Stimulated activated CD4-positive, alpha-beta T cell treated with anti-CD3 and anti-CD28 coated beads, Interleukin-4, amount 100 ng/mL, for 24 hours (primary cell): ENCODE measurements at places on chromosomes 2 and 18.
A peak's percentile ranks its signal among the peaks of the same experiment; 100 is the strongest.

DNA sequence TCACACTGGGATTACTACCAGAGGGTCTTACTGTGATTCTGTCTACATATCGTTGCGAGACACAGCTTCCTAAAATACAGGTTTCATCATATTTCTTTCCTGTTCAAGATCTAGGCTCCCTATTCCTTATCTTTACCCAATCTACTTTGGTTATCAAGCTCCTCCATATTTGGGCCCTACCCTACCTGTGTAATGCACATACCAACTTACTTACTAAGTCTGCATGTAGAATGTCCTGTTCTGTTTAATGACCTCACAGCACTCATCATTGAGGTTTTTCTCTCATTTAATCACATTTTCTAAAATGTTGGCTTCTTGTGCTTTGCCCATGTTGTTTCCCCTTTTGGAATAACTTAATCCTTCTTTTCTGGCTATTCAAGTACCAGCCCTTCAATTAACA, 551.1 kb downstream of the ZEB2 start:
- no peak for DNase-seq

GRCh38 chr2:141029428-141030078, 1101.3 kb downstream of the LRP1B start:
- DNase-seq: no peak

- DNase-seq: no peak
These were observed 156.3 kb upstream of the SLC1A4 start for GRCh38 chr2:64832936-64833335.

DNA sequence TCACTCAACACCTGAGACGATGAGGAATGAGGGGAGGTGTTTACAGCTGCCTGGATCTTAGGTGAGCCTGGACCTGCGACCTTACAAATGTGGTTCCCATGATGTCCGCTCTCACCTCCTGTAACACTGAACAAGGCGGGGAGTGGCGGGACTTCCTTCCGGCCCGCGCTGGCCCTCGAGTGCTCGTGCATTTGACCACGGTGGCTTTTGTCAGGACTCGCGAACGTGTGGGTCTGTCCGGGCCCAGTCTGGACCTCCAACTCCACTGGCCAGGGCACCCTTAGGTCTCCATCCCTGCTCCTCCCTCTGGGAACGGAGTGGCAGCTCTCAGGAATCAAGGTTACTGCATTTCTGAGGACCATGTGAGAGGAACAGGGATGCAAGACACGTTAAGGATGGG, 263.0 kb upstream of the SALL3 start:
- no peak for DNase-seq

GRCh38 chr2:184359379-184359778, 238.9 kb upstream of the ZNF804A start:
- DNase-seq: no peak

- DNase-seq: no peak
These were observed 60.6 kb downstream of the CCDC74A start for GRCh38 chr2:131588152-131588873.

DNA sequence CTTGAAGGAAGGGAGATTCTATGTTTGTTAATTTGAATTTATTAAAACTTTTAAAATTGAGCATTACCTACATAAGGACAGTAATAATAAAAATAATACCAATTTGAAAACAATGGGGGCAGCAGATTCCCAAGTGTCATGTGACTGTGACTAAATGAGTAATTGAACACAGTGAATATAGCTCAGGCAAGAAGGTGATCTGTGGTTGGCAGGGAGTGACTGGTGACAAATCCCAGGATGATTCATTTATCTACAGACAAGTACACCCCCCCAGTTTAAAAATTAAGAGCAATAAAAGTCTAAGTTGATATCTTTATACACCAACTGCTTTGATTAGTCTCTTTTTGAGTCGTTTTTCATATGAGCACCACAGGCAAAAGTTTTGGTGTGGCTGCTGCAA, 299.5 kb downstream of the ARHGAP15 start:
- peak; percentile 51 for DNase-seq

GRCh38 chr2:224436634-224437033, 34.7 kb upstream of the FAM124B start:
- DNase-seq: no peak

DNA sequence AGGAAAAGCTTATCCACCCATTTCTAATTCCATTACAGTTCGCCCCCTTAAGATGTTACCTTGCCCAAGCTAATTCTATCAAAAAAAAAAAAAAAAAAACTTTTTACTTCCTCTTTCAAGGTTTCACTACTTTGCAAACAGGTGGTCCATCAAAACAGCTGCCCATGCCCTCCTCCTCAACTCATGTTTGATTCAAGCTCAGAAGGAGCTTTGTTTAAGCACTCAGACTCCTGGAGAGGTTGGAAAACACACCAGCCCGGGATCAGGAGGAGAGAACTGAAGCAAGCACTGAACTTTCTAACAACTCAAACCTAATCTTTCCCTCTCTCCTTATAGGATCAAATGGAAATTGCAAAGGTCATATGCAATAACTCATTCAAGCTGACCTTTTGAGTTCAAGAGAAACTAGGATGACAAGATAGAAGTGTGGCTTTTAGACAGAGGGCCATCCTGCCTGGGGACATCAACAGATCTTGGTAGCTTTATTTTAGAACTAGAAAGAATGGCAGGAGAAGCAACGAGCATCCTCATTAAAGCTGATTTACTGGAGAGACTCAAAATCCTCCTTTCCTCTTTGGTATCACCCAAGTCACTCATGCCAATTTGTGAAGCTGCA, 28.3 kb upstream of the FZD7 start:
- DNase-seq: no peak

DNA sequence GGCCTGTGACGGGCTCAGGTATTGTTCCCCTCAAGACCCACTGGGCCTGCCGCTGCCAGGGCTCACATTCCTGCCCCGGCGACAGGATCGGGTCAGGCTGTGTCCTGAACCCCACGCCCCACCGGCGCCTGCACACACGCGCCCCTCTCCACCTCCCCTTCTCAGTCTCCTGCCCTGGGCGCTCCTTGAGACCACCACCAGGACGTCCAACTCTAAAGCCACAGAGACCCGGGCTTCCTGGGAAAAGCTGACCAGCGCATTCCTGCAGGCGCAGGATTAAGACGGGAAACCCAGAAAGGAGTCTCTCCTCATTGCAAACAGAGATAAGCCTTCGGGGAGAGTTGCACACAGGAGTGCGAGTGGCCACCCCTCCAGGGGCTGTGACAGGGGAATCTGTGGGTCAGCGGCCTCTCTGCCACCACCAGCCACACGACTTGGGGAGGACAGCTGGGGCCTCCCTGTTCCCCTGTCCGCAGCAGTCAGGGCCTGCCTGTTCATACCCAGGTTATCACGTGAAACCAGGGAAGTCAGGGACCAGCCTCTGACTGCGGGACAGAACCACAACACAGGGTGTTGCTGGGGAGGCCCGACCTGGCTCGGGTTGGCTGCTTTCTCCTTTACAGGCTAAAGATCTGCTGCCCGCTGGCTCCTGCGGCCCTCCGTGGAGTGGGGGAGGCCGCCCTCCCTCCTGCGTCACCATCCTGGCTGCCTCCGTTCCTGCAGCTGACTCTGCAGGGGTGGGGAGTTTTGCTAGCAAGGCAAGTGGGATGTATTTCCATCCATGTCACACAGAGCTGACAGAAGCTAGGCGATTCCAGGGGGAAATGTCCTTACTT, 88.8 kb downstream of the ZCCHC2 start:
- no peak for DNase-seq

- no peak for DNase-seq
These were observed 72.8 kb downstream of the TNS1 start for GRCh38 chr2:217929757-217930707.

GRCh38 chr18:37299471-37300304, 265.9 kb downstream of the CELF4 start:
- no peak for DNase-seq

GRCh38 chr18:46591783-46592391, 65.1 kb downstream of the LOXHD1 start:
- no peak for DNase-seq

- no peak for DNase-seq
These were observed 3.3 kb downstream of the SKOR2 start for GRCh38 chr18:47248115-47248603.
